ENCODE measurements at places on chromosomes 5 and 9. TPM values are rescaled to one million over a fixed set of nuclear protein-coding genes. Genes with fewer than 3 reads are reported as not detected.

The PTPRD gene
- 5.4 TPM for total RNA-seq

The RMRP gene
- 21,628 TPM for total RNA-seq

The MARCHF3 gene
- 38.0 TPM for total RNA-seq

The EFNA5 gene
- total RNA-seq = 4.4 TPM

The OGN gene
- 2.1 TPM for total RNA-seq

The PPIC gene
- total RNA-seq = 131 TPM

The CCL27 gene
- 0.47 TPM for total RNA-seq

The FSD1L gene
- total RNA-seq = 1.8 TPM

The TEX48 gene
- not detected for total RNA-seq

The IFT74 gene
- 17.9 TPM for total RNA-seq

The SHISAL2B gene
- total RNA-seq = not detected

The CAMK4 gene
- 1.7 TPM for total RNA-seq

The S1PR3 gene
- 46.5 TPM for total RNA-seq

The BRINP1 gene
- total RNA-seq = 27.4 TPM

The TERT gene
- total RNA-seq = not detected

The NR2F1 gene
- 14.7 TPM for total RNA-seq

The PCDHGB1 gene
- total RNA-seq = 2.4 TPM

The PCDHB5 gene
- 2.3 TPM for total RNA-seq

The ZNF79 gene
- total RNA-seq = 12.2 TPM

The RIMOC1 gene
- total RNA-seq = 5.3 TPM

The NPR3 gene
- total RNA-seq = 35.7 TPM

The ERGIC1 gene
- 114 TPM for total RNA-seq

The KCNMB1 gene
- total RNA-seq = not detected

The HTR1A gene
- total RNA-seq = not detected

The TAF11L9 gene
- not detected for total RNA-seq

The RANBP17 gene
- total RNA-seq = 6.2 TPM

The TAF11L13 gene
- not detected for total RNA-seq

The ORM1 gene
- total RNA-seq = not detected

The NPDC1 gene
- 9.5 TPM for total RNA-seq

The PCDHB2 gene
- total RNA-seq = 1.1 TPM

The HK3 gene
- total RNA-seq = 0.23 TPM

The BRD8 gene
- total RNA-seq = 23.1 TPM

The CDH18 gene
- total RNA-seq = 2.0 TPM

The LCN6 gene
- total RNA-seq = not detected

The GLIPR2 gene
- 105 TPM for total RNA-seq

The SLC6A3 gene
- not detected for total RNA-seq

The ADAMTSL2 gene
- under 0.01 TPM for total RNA-seq

The CCL21 gene
- not detected for total RNA-seq

The SLC46A2 gene
- not detected for total RNA-seq

The FAM221B gene
- not detected for total RNA-seq

The DIPK1B gene
- 1.1 TPM for total RNA-seq

The MEIKIN gene
- total RNA-seq = not detected

The ANKRD34B gene
- not detected for total RNA-seq

The MAMDC2 gene
- total RNA-seq = 2.7 TPM

The SV2C gene
- total RNA-seq = not detected

The AJM1 gene
- total RNA-seq = 0.90 TPM

The ADRB2 gene
- total RNA-seq = 1.1 TPM

The SLC44A1 gene
- total RNA-seq = 40.9 TPM

The ISCA1 gene
- 16.1 TPM for total RNA-seq
